EH (cell line): ENCODE measurements at places on chromosomes 3 and 15.

- DNase-seq = peak; percentile 54
Measured at GRCh38 chr3:196138482-196139254, 56.8 kb upstream of the TFRC start.

DNA sequence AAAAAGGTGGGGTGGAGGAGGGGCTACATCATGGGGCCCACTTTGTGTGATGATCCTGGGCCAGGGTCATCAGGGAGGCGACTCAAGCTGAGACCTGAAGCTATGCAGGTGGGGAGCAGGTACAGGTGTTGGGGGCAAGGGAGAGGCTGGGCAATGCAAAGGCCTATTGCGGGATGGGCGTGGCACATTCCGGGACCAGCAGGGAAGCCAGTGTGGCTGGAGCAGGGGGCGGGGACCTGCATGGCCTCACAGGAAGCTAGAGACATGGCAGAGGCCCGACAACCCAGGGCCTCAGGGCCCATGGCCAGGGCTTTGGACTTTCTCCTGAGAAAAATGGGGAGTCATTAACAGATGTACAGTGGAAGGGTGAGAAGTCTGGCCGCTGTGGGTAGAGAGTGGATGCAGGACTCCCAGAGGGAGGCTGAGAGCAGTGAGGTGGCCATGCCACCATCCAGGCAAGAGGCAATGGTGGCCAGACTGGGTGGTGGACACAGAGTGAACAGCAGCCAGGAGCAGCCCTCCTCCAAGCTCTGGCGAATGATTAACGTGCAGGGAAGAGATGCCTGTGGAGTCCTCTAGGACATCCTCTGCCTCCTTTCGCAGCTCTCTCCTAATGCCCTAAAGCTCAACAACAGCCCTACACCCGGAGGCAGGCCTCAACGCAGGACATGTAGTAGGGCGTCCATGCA is 122.6 kb upstream of the ATP2B2 start:
- no peak for DNase-seq

GRCh38 chr15:51366920-51367319 is 25.5 kb downstream of the GLDN start:
- peak; percentile 72 for DNase-seq

- no peak for DNase-seq
Measured at GRCh38 chr3:156240642-156241041, 120.3 kb downstream of the KCNAB1 start.
